ENCODE measurements at places on chromosomes 3 and 15. TPM values are rescaled to one million over a fixed set of nuclear protein-coding genes. Genes with fewer than 3 reads are reported as not detected.

MESP2 gene
- 0.66 TPM for total RNA-seq

SHC4 gene
- 3.9 TPM for total RNA-seq

IGSF11 gene
- total RNA-seq = under 0.01 TPM

SCAANT1 gene
- not detected for total RNA-seq

CA12 gene
- 359 TPM for total RNA-seq

RLBP1 gene
- total RNA-seq = not detected

C3orf70 gene
- total RNA-seq = 0.46 TPM

CLEC3B gene
- 29.6 TPM for total RNA-seq

MOBP gene
- not detected for total RNA-seq

REC114 gene
- not detected for total RNA-seq

EIF4E3 gene
- 0.83 TPM for total RNA-seq

CFAP91 gene
- total RNA-seq = 0.72 TPM

LMLN gene
- total RNA-seq = 15.1 TPM

PRICKLE2 gene
- 35.4 TPM for total RNA-seq

ACKR4 gene
- total RNA-seq = 24.0 TPM

TMEM207 gene
- not detected for total RNA-seq

GATM gene
- total RNA-seq = 0.20 TPM

FAM174B gene
- total RNA-seq = 2.6 TPM

AADACL2 gene
- total RNA-seq = not detected

STAC gene
- total RNA-seq = 23.2 TPM

ARPIN gene
- 11.9 TPM for total RNA-seq

DNAJB8 gene
- total RNA-seq = not detected

ACAN gene
- 209 TPM for total RNA-seq

CCR1 gene
- total RNA-seq = not detected

GOLGA8O gene
- total RNA-seq = 0.96 TPM

SPINT1 gene
- total RNA-seq = 0.36 TPM

CELF6 gene
- 0.23 TPM for total RNA-seq

TMC3 gene
- 0.20 TPM for total RNA-seq

UBL7 gene
- total RNA-seq = 23.8 TPM

FOXB1 gene
- not detected for total RNA-seq

CLDN16 gene
- total RNA-seq = 0.30 TPM

DOCK3 gene
- total RNA-seq = 0.30 TPM

SRGAP3 gene
- total RNA-seq = 7.6 TPM

LYZL4 gene
- not detected for total RNA-seq

SH2D7 gene
- total RNA-seq = not detected

IQCF5 gene
- total RNA-seq = not detected

SLC27A2 gene
- total RNA-seq = 0.26 TPM

PLA2G4E gene
- not detected for total RNA-seq

FHIT gene
- 1.0 TPM for total RNA-seq

DNASE1L3 gene
- 0.07 TPM for total RNA-seq

GREM1 gene
- total RNA-seq = 166 TPM

IL5RA gene
- not detected for total RNA-seq

SPATA12 gene
- not detected for total RNA-seq

LRRC15 gene
- 3.8 TPM for total RNA-seq

Measured in smooth muscle cell of the pulmonary artery (primary cell).